ENCODE measurements at places on chromosomes 16 and 17.

DNA sequence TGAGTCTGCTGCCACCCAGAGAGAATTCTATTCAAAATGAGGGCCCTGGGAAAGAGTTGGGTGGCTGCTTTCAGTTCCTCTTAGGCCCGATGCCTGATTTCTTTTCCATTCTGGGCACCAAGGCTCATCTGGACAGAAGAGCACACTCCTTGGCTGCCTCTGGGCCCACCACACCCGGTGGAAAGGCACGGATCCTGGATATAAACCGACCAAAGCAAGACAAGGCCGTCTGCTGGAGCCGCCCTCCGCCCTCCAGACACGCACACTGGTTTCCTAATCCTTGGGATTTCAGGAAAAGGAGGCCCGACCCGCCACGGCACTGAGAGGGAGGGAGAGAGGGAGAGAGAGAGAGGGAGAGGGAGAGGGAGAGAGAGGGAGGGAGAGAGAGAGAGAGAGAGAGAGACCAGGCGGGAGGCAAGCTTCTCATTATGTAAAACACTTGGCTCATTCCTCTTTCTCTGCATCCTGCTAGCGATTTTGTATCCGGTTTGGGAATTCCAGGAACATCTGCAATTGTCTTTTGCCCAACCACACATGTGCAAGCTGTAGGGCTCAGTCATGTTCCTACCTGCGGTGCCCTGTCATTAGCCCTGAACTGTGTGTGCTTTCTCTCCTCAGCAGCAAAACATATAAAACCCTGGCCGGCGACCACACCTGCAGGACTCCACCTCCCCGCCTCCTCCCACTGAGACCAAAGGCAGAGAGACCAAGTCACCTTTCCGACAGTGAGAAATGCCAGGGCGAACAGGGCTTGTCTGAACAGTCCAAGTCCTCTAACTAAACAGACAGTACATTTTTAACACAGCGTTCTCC is 347.2 kb downstream of the SOX9 start:
- DNase-seq: no peak

- no peak for DNase-seq
Measured at GRCh38 chr17:76579281-76579680, 6.4 kb downstream of the ST6GALNAC2 start.

- no peak for DNase-seq
Measured at GRCh38 chr17:8056232-8056975, 17.5 kb downstream of the ALOX15B start.

- DNase-seq: no peak
Measured at GRCh38 chr16:82523815-82524214, 103.0 kb upstream of the CDH13 start.

DNA sequence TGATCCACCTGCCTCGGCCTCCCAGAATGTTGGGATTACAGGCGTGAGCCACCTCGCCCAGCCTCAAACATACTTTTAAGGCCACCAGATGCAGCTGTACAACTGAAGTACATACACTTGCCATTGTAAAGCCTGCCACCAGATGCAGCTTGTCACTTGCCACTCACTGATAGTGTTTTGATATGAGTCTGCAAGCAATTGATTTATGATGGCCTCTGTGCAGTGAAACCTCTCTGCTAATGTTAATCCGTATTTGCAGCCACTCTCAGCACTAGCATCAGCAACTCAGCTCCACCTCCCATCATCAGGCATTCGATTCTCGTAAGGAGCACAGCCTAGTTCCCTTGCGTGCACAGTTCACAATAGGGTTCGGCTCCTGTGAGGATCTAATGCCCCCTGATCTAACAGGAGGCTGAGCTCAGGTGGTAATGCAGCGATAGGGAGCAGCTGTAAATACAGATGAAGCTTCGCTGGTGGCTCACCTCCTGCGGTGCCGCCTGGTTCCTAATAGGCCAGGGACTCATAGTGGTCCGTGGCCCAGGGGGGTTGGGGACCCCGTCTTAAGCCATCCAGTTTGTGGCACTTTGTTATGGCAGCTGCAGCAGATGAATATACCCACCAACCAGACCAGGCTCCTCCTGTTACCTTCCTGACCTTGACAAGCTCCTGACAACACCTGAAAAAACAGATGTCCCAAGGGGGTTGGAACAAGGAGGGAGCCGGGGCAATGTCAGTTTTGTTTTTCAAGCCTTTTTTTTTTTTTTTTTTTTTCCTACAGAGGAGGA is 1.3 kb upstream of the HERPUD1 start:
- peak; percentile 94 for DNase-seq

DNA sequence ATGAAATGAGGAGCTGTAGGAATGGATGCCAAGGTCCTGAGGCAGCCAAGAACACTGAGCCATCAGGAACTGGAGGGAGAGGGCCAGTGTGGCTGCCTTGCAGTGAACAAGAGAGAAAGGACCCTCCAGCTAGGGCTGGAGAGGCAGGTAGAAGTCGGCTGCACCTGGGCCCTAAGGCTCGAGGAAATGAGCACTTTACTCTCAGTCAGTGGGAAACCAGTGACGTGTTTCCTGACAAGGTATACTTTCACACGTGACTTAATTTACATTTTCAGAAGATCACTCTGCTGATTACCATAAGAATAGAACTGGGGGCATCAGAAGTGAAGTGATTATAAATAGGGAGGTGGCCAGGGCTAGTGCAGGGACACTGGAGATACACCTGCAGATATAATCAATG is 115.2 kb downstream of the C17orf67 start:
- no peak for DNase-seq

DNA sequence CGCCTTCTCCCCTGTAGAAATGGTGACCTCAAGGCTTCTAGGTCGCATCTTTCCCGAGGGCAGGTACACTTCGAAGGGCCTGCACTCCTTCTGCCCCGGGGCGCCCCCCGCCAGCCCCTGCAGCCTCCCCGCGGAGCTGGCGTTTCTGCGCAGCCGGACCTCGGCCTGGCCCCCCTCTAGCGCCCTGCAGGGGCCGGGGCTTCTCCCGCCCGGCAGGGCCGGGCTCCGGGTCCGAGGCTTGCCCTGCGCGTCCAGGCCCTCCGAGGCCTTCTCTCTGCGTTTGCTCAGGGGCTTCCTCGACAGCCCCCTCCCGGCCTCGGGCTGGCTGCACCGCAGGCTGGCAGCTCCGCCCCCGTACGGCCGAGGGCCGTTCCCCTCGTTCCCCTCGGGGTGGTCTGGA is 2.1 kb downstream of the MEFV start:
- no peak for DNase-seq

DNA sequence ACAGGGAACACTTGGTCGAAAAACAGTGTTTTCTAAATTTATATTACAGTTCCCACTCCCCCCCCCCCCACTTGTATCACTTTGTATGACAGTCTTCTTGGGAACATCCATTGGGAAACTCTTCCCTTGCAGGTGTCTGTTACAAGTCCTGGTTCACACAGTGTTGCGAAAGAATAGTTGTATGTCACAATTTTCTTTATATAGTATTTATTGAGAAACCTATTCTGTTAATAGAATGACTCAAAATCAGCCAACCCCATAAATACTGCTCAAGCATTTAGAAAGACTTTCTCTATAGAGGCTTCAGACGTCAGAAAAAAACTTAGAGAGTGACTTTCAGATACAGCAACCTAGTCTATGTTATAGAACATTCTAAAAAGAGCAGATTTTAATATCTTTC is 414.4 kb downstream of the WWOX start:
- no peak for DNase-seq

DNA sequence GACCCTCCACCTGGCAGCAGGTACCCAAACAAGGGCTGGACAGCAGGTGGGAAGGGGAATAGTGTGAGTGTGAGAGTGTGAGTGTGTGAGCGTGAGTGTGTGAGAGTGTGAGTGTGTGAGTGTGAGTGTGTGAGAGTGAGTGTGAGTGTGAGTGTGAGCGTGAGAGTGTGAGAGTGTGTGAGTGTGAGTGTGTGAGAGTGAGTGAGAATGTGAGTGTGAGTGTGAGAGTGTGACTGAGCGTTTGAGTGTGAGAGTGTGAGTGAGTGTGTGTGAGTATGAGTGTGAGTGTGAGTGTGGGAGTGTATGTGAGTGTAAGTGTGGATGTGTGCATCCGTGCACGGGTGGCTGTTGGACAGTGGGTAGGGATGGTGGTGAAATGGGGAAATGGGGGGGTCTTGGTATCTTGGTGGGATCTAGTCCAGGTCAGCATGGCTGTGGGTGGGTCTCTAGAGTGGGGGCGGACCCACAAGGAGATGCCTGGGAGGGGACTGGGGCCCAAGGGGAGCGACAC is 408 bp downstream of the ADGRG1 start:
- no peak for DNase-seq

- DNase-seq: no peak
Measured at GRCh38 chr16:57897053-57897784, 73.7 kb downstream of the CNGB1 start.

- no peak for DNase-seq
Measured at GRCh38 chr17:72654706-72655105, 437.8 kb downstream of the SLC39A11 start.

DNA sequence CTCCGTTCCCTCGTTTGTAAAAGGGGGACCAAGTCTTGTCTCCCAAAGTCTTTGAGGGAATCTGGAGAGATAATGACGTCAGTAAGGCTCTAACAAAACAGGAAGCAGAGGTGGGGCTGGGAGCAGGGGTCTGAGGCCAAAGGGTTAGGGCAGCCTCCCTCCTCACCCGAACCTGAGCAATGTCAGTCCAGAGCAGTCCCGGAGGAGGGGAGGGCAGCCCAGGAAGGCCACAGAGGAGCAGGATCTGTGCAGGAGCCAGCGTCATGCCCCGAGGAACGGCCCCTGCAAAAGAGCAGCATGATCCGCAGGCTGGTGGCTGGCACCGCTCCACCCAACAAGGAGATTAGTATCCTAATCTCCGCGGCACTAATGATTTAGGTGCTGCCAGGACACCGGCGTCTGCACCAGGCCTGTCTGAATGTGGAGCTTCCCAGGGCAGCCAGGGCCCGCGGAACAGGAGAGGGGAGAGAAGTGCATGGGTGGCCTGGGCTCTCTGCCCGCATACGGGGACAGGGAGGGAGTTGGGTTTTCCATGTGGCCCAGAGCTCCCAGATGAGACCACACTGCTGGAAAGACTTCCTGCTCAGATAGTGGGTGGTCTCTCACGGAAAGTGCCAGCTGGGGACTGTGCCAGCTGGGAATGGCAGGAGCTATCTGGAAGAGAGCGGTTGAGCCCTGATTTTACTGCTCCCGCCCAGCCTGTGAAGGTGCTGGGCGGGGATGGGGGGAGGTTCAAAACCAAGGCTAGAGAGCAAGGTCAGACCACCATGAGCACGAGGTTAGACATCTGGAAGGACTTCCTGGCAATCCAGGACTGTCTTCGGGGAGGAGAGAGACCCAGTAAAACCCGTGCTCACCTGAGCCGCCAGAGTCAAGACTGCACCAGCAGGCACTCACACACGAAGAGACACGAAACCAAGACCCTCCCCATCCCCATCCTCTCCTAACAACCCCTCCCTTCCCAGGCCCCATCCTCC is 11.0 kb upstream of the KRT17 start:
- no peak for DNase-seq

DNA sequence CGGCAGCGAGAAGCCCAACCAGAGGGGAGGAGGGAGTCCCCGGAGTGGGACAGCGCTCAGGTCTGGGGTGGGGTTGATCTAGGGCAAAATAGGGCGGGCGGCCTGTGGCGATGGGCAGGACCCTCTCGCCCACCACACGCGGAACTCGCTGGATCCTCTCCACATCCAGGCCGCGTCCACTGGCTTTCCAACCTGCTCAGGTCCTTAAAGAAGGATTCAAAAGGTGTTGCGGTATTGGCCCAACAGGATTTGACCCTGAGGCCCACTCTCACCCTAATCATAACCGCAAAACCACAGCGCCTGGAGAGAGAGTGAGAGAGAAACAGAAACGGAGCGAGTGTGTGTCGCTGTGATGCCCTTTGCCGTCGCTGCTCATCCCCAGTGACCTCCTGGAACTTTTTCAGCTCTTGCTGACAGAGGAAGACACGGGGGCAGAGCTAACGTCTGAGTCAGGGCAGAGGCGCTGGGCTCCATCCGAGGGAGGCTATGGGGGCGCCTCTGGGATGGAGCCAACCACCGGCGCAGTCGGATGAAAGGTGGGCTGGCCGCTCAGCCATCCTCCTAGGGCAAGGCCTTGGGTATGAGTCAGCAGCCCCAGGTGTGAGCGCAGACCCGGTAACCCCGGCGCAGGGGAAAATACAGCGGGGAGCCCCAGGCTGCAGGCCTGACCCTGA is 16.7 kb upstream of the OR1F1 start:
- no peak for DNase-seq

- no peak for DNase-seq
Measured at GRCh38 chr17:65064452-65065019, 8.0 kb upstream of the GNA13 start.

GRCh38 chr16:54822492-54822891 is 108.2 kb upstream of the IRX5 start:
- DNase-seq: no peak

DNA sequence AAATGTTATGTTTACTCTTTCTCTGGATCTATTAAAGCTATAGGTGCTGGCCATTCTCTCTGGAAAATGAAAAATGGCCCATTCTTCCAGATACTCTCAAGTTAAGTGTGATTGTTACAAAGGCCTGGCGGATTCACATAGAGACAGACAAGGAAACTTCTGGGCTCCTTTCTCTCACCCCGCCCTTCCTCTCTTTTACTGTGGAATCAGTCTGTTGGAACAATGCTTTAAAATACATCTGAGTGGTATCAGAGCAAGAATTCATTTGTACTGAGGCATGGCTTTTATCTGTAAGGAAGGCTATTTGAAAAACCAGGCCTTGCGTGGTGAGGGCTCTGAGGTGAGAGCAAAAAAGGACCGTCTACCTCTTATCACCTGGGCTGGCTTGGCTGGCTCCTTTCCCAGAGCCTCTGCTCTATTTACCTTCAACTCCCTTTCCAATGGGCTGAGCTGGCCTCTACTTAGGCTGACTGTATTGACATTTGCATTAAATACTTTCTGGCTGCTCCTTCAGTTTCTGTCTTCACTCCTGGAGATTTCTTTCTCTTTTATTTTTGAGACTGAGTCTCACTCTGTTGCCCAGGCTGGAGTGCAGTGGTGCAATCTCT is 274.0 kb downstream of the PHKB start:
- DNase-seq: no peak

GRCh38 chr17:60060474-60060873 is 18.2 kb downstream of the HEATR6 start:
- no peak for DNase-seq

GRCh38 chr16:12354296-12354833 is 377.8 kb downstream of the SNX29 start:
- no peak for DNase-seq
